Right lobe of liver (tissue), 6 donors: ENCODE measurements at places on chromosomes 7 and 10. TPM values are rescaled to one million over a fixed set of nuclear protein-coding genes. Genes with fewer than 3 reads are reported as not detected.
A peak's percentile ranks its signal among the peaks of the same experiment; 100 is the strongest.

- DNase-seq = no peak
Measured at GRCh38 chr7:20229081-20229480, 11.9 kb upstream of the MACC1 start.

Gene PON1
- 85.3 TPM for total RNA-seq

- no peak for DNase-seq
Measured at GRCh38 chr10:95579835-95580535, 18.8 kb upstream of the SORBS1 start.

GRCh38 chr7:100093925-100094486, 5.2 kb downstream of the COPS6 start:
- DNase-seq = no peak

Gene OR2A12
- total RNA-seq = not detected

DNA sequence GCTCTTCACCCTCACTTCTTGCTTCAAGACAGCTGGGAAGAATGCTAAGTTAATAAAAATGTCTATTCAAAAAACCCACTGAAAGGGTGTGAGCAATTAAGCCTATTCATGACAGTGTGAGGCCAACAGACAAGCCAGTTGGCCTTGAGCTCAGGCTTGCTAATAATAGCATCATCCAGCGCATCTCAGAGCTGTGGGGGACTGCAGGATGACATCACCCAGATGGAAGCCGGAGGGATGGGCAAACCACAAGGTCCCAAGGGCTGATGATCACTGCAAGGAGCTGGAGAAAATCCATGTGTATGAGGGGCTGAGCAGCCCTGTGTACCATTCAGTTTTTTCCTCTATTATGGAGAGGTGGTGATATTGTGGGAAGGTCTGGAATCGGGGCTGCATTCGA, 770.4 kb downstream of the TNS3 start:
- DNase-seq = no peak

DNA sequence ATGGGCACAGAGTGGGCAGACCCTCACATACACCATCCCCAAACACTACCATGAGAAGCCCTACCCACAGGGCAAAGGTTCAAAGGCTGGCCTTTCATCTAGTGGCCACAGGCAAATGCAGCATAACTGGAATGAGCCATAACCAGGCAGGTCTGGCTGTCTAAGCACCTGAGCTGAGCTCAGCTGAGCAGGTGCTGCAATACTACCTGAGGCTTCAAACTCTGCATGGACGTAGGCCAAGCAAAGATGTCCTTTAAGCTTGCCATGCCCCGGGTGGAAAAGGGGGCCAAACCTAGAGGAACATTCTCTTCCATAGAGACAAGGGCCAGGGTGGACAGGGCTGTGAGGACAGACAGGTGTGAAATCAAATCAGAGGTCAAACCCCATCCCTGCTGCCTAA, 65.3 kb upstream of the CAMK2B start:
- DNase-seq = peak; percentile 7

Gene ADCY1
- 9.5 TPM for total RNA-seq

DNA sequence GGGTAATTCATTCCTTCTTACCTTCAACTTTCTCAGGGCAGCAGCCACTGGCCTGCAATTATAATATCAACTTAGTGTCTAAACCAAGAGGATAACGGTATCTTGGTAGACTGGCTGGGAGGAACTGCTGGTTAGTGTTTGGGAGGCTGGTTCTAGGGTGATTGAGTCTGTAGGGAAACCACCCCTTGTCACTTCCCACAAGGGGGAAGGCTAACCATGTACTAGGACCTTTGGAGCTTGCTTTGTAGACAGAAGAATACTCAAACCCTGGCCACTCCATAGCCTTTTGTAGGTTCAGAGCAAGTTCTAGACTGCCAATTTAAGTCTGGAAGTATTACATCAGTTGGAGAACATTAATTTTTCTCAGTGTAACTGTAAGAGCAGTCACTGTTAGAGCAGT, 51.3 kb downstream of the NHLRC2 start:
- no peak for DNase-seq

Gene TRIM74
- 0.77 TPM for total RNA-seq

Gene ZCCHC24
- 23.8 TPM for total RNA-seq

DNA sequence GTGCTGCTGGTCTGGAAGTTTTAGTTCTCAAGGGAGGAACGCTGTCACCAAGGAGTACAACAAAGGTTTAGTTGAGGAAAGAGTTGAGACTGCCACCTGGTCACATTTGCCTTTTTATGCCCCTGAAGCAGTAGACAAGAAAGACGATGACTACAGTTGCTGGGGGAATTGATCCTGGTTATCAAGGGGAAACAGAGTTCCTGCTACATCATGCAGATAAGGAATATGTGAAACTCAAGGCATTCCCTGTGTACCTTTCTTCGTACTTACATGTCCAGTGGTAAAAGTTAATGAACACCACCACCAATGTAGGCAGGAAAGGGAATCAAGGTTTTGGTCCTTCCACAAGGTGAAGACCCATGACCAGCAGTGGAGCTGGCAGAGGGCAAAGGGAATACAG, 31.8 kb downstream of the SLC35B4 start:
- DNase-seq = no peak

GRCh38 chr10:34168439-34168838, 646.7 kb downstream of the PARD3 start:
- DNase-seq = no peak

DNA sequence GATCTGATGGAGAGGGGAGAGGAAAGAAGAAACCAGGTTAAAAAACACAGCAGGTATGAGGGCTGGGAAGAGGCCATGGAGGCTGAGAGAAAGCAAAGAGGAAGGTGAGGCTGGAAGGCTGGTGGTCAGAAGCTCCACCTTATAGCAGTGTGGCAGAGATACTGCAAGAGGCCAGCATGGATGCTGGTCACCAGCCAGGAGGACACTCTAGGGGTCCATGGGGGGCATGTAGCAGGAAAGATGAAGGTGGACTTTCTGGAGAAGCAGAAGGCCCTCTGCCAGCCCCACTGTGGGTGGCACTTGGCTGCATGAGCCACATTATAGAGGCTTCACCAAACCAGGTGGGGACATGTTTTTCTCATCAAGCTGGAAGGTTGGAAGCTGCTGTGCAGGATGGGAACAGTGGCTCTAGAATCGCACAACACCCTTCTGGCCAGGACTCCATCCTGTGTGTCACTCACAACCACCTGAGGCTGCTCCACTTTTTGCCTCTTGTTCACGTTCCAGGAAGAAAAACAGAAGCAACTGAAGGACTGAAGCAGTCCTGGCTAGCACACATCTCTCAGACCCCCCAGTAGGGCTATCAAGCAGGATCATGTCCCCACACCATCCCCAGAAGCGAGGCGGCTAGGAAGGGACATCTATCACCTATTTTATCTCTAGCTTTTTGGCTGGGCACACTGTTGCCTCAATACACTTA, 587.5 kb upstream of the MGMT start:
- DNase-seq = no peak

DNA sequence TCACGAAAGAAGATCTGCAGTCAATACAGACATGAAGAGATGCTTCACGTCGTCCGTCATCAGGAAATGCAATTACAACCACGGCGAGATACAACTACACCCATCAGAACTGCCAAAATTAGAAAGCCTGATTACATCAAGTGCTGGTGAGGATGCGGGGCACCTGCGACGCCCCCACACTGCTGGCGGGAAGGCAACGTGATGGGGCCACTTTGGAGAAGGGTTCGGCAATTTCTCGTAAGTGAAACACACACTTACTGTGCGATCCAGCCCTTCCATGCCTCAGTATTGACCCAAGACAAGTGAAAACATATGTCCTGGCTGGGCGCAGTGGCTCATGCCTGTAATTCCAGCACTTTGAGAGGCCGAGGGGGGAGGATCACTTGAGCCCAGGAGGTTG, 25.8 kb upstream of the PDGFA start:
- DNase-seq = no peak

DNA sequence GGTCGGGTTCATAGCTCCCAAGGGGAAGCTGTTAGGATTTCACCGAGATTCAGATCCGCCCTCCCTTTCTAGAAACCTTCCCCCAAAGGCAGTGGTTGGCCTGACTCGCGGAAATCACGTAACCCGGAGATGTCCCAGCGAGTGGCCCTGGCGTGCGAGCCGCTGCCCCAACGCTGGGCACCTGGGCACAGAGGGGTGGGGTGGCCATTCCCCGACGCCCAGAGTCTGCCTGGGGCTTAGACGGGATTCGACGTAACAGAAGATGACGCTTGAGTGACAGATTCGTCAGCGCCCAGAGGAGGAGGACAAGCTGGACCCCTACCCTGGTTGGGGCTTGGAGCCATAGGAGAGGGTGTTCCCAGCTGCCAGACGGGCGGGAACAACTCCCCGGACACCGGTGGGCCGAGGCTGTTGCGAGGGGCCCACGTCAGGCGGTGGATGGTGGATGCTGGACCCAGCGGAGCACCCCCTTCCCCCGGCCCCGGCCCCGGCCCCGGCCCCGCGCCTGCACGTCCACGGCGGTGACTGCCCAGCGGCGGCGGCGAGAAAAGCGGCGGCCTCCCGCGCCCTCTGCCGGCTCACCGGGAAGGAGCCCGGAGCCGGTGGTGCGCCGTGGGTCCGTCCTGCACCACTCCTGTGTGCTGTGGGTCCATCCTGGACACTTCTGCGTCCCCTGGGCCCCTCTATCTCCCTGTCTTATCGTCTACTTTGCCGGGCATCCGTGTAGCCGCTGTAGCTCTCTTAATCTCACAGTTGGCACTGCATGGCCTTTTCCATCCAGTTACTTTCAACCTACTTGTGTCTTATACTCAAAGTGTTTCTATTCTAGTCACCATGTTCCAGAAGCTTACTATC, 35.4 kb upstream of the KNDC1 start:
- DNase-seq = no peak

- peak; percentile 85 for DNase-seq
Measured at GRCh38 chr10:101897633-101898032, 54.0 kb upstream of the KCNIP2 start.

Gene OR6V1
- total RNA-seq = not detected

- DNase-seq = no peak
Measured at GRCh38 chr10:86868353-86868752, 89.1 kb downstream of the MMRN2 start.

GRCh38 chr10:124738441-124738840, 5.7 kb downstream of the FAM53B start:
- DNase-seq = no peak

DNA sequence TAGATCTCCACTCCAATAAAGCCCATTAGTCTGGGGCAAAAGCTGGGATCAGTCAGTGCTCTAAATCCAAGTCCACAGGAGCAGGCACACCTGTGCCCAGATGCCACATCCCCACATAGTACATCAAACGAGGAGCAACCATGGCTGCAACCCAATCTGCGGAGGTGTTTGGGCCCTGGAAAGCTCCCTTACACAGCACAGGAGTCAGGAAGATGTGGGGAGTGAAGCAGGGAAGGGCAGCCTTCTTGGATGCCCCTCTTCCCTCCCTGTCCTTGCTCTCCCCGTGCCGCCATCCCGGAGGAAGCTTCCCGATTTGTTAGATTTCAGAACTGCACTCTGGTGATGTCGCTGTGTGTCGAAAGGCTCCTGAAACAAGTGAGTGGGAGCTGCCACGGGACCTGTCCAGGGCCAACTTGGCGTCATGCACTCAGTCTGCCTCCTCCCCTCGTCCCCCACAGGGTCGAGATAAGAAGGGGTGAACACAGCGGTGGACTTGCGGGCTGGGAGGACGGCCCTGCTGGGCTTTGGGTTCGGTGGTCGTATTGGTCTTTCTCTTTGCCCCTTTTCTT, 230.6 kb upstream of the GRB10 start:
- DNase-seq = no peak

- DNase-seq = peak; percentile 39
Measured at GRCh38 chr7:136869001-136869961, 829 bp downstream of the CHRM2 start.

Gene CPA1
- not detected for total RNA-seq

Gene USP6NL
- 15.3 TPM for total RNA-seq

DNA sequence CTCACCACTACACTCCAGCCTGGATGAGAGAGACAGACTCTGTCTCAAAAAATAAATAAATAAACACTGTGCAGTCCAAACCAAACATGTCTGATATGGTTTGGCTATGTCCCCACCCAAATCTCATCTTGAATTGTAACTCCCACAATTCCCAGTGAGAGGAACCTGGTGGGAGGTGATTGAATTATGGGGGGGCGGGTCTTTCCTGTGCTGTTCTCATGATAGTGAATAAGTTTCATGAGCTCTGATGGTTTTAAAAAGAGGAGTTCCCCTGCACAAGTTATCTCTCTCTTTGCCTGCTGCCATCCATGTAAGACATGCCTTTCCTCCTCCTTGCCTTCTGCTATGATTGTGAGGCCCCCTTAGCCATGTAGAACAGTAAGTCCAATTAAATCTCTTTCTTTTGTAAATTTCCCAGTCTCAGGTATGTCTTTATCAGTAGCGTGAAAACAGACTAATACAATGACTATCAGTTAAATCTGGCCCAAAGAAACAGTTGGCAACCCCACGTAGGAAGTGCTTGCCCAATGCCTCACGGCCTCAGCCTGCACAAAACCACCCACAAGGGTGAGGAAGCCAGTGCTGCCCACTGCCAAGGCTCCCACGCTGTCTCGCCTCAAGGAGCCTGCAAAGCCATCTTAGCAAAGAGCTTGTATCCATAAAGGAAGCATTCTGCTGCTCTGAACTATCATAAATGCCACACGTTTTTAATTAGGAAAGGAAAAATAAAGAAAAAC, 64.7 kb downstream of the PIK3AP1 start:
- DNase-seq = no peak

DNA sequence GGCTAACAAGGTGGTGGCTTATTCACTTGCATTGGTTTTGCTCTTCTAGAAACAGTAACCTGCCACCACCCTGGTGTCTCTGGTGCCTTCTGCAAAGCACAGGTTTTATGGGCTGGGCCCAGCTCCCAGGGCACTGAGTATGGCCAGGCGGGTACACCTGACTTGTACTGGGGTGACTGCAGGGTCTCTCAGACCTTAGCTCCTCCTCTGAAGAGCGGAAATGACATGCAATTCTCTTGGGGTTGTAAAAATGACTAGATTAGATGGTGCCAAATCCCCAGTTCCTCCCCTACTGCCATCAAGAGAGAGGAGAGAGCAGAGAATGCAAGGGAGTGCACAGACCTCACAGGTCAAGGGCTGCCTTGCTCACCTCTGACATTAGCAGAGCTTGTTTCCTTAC, 14.7 kb downstream of the ESYT2 start:
- no peak for DNase-seq

DNA sequence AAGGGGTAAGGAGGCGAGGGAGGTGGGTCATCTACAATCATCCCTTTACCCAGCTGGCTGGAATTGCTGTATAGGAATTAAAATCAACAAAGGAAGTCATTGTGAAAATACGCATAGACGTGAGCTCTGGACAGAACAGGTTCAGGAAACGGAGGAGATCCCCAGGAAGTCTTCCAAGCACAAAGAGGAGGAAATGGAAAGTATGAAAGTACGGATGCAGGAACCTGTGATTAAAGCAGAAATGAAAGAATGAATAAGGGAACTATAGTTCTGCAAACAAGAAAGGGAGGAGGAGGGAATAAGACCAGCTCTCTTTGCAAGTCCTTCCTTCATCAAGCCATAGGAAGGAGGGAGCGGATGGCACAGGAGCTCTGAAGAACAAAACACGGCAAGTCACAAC, 61.8 kb downstream of the PYROXD2 start:
- DNase-seq = no peak

GRCh38 chr10:132300582-132300981, 7.2 kb downstream of the STK32C start:
- peak; percentile 23 for DNase-seq

- no peak for DNase-seq
Measured at GRCh38 chr7:12091231-12091630, 119.9 kb upstream of the TMEM106B start.

GRCh38 chr10:69955211-69955805, 97.3 kb upstream of the MACROH2A2 start:
- no peak for DNase-seq
